ENCODE measurements at places on chromosomes 4 and X.
A peak's percentile ranks its signal among the peaks of the same experiment; 100 is the strongest.

GRCh38 chr4:26557164-26557563 lies 26.7 kb upstream of the TBC1D19 start:
- DNase-seq: no peak

DNA sequence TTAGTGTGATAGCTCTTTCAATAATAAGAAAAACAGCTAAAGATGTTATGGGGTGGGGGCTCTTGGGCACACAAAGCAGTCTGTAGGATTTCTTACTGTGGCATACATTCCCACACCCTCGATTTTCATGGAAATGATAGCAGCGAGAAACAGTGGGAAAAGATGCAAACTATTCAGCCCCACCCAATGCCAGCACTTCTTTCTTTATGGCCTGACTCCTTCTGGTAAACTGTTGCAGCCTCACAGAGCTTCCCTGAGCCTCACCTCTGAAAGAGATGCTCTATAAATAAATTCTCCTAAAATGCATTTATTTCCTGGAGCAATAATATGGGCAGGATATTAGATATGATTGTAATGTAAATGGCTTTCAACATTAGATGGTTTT lies 910 bp downstream of the ANK2 start:
- no peak for DNase-seq

GRCh38 chr4:70892086-70892769 lies 9.9 kb upstream of the MOB1B start:
- DNase-seq: no peak

DNA sequence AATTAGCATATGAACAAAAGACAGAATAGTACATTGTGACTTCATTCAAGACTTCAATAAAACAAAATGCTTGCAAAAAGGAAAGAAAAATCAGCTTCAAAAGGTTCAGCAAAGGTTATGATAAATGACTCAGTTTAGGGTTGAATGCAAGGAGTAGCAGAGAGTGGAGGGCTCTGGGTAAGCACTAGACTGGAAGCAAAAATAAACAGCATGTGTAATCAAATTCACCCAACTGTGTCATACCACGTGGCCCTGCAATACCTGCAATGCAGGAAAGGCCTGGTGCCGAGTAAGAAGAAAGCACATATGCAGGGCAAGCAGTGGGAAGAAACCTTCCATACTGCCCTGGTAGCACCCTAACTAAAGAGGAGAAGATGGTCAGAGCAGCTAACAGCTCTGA lies 88.7 kb downstream of the ATP11C start:
- DNase-seq: no peak

DNA sequence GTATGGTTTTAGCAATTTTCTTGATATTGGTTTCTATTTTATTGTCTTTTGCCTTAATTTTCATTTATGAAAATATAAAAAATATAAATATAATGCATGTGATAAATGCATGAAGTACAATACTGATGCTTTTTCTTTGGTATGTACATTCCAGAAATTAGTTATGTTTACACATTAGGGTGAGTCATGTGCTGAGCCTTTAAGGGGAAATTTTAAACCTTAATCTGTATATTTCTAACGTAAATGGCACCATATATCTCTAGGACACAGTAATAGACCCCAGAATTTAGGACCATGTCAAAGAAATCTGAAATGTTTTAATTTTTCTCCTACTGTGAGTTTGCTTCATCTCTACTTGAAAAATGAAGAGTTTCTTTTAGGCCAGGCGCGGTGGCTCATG lies 117.8 kb upstream of the SPRY1 start:
- no peak for DNase-seq

DNA sequence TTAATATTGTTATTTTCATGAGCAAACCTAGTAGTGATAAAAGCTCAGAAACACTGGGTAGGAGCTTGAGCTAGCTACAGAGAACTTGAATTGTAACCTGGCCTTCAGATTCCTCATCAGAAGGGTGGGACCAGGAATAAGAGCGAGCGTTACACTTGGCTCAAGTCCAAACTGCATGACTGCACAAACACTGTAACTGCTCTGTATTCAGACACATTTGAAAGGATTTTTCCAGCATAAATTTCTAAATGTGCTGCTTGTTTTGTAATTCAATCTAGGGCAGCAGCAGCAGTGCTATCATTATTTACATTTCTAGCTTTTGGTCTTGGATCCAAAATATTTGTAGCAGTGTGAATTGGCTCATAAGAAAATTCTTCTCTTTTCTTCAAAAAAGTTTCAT lies 133.0 kb upstream of the TMLHE start:
- DNase-seq: no peak

- DNase-seq: no peak
Observed at GRCh38 chr4:52861171-52861823, 820 bp upstream of the RASL11B start.

- no peak for DNase-seq
Observed at GRCh38 chr4:152515678-152516077, 20.2 kb downstream of the FBXW7 start.

- DNase-seq: no peak
Observed at GRCh38 chrX:119015407-119016237, 41.2 kb downstream of the LONRF3 start.

- DNase-seq: peak; percentile 21
Observed at GRCh38 chrX:23317799-23318724, 16.6 kb upstream of the PTCHD1 start.

DNA sequence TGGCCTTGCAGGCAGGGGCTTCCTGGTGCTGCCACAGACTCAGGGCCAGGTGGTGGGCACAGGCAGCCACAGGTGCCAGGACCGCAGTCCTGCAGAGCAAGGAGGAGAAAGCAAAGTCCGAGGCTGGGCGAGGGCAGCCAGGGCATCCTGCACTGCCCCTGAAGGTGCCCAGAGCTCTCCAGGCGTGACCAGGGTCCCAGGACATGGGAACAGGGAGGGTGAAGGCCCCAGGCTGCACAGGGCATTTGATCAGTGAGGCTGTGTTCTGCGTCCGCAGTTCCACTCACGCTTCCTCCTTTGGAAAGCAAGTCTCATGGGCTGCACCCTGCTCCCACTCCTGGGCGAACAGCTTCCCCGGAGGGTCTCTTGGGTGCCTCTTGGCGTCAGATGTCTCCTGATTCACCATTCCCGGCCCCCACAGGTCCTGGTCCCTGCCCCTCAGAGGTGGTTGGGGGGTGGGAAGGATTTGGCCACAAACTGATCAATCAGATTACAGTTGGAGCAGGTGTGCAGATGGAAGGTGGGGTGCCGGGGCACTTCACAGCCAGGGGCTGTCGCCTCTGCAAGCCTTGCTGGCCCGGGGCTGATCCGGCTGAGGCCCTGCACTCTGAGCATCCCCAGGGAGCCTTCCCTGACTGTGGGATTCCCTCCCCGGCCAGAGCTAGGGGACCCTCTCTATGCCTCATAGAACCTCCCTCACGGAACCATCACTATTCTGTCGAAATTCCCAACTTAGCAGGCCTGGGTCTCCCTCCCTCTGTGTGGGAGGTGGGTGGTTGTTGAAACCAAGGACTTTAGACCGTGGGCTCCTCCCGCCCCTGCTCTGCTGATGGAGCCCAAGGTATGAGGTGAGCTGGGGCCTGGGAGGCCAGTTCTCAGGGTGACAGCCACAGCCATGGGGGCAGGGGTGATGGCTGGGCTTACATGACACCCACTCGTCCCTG lies 3.3 kb downstream of the SH3TC1 start:
- DNase-seq: no peak

DNA sequence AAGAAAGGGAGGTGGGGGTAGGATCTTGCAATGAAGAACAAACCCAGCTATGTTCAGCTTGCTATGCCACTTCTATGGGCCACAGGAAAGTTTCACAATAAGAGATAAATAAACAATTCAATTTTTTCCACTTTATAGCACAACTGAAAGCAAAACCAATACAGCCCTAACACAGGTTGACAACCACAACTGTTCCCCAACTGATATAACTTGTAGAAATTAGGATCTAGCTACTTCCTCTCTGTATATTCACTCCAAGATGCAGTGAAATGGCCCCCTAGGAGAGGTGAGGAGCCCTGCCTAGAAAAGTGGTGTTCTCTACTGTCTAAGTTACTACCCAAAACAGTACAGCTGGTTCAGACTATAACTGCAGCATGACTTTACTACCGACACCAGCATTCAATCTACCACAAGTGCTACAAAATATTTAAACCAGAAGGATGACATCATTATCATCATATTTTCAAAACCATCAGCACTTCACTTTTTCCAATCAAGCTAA lies 77.0 kb downstream of the FBXW7 start:
- no peak for DNase-seq

GRCh38 chr4:6885953-6886557 lies 23.6 kb upstream of the TBC1D14 start:
- no peak for DNase-seq

GRCh38 chr4:123674762-123675465 lies 278.3 kb downstream of the SPRY1 start:
- no peak for DNase-seq

- DNase-seq: no peak
Observed at GRCh38 chr4:7371210-7371941, 63.4 kb downstream of the PSAPL1 start.

GRCh38 chrX:10433296-10433965 lies 187.0 kb downstream of the MID1 start:
- no peak for DNase-seq
